ENCODE measurements at places on chromosomes 2 and 18.
A peak's percentile ranks its signal among the peaks of the same experiment; 100 is the strongest.

DNA sequence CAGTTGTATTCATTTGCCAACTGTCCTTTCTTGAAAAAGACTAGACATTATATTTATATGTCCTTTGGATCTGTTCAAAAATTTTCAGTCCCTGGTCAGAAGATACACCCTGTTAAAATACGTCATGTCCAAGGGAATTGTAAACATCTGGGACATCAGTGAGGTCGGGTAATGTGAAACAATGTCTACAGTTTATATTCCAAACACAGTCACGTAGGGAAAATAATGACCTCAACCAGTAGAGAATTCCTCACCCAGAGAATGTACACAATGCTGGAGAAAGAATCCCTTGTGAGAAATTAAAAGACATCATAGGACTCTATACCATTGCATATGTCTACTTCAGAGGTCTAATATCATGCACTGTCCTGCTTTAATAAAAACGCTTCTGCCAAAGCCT lies 888.0 kb upstream of the CHAC2 start:
- no peak overlapping the region for H3K4me3 ChIP-seq
- peaks cover 3% of the 10 kb centered on the region for H3K27me3 ChIP-seq
- no peak overlapping the region for H3K27ac ChIP-seq
- no peak for DNase-seq

GRCh38 chr2:58612973-58613372 lies 371.8 kb upstream of the FANCL start:
- H3K4me1 ChIP-seq = no peaks in the 10 kb centered on the region
- no peak overlapping the region for H3K27ac ChIP-seq
- no peak overlapping the region for H3K4me3 ChIP-seq
- H3K36me3 ChIP-seq = no peaks in the 10 kb centered on the region
- H3K27me3 ChIP-seq = no peaks in the 10 kb centered on the region
- no peak for DNase-seq

DNA sequence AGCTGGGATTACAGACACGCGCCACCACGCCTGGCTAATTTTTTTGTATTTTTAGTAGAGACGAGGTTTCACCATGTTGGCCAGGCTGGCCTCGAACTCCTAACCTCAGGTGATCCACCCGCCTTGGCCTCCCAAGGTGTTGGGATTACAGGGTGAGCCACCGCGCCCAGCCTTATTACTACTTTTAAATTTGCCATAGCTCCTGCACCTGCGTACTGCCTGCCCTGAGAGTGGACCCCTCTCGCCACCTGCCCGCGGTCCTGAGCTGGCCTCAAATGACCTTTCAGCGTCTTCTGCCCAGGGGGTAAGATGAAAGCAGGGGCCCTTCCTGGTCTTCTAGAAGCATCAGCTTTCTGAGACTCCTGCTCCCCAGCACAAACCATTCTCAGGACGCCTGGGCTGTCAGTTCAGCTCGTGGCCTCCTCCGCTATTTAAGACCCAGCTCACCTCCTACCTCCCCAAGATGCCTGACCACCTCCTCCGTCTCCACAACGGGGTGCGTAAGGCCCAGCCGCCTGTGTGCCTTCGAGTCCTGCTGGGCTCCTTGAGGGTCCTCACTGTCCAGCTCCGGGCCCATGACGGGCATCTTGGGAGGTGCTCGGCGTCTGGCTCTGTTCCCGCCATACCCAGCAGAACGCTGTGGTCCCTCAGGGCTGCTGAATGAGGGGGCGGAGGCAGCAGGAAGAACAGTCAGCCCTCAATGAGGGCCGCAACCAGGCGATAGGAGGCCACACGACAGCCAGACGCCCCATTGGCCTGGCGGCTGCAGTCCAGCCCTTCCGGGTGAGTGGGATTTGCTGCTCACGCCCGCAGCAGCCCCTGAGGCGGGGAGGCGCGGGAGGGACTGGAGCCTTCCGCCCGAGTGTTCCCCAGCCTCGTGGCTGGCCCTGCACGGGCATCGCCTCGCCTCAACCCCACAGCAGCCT lies 266.6 kb downstream of the TFCP2L1 start:
- H3K36me3 ChIP-seq = peaks cover 8% of the 10 kb centered on the region
- no peak overlapping the region for H3K27ac ChIP-seq
- peak; percentile 25 for DNase-seq
- H3K4me1 ChIP-seq = peaks cover 36% of the 10 kb centered on the region

- H3K4me1 ChIP-seq = peaks cover 25% of the 10 kb centered on the region
- peaks cover 4% of the 10 kb centered on the region for H3K27me3 ChIP-seq
- H3K36me3 ChIP-seq = peaks cover 11% of the 10 kb centered on the region
- DNase-seq = no peak
- H3K4me3 ChIP-seq = no peak overlapping the region
Observed at GRCh38 chr2:205501826-205502225, 180.5 kb upstream of the NRP2 start.

DNA sequence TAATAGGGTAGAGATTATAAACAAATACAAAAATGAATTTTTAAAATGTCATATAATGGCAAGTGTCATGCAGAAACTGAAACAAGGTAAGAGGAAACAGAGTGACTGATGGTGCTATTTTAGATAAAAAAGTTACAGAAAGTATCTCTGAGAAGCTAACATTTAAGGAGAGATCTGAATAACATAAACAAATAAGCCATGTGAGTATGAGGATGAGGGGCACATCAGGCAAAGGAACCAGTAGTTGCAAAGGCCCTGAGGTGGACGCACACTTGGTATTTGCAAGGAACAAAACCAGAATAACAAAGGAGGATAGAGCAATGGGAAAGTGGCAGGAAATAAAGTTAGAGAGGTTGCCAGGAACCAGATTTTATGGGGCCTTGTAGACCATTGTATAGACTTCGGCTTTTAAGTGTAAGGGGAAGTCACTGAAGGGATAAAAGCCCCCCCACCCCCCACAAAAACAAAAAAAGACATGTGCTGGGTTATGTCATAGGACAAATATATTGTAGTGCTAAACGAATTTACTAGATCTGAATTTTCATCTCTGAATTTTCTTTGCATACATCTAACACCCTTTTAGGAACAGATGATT lies 159.2 kb downstream of the DTNB start:
- H3K36me3 ChIP-seq = peaks cover 27% of the 10 kb centered on the region
- no peak for DNase-seq
- H3K4me1 ChIP-seq = peaks cover 20% of the 10 kb centered on the region
- H3K27me3 ChIP-seq = no peaks in the 10 kb centered on the region
- no peak overlapping the region for H3K27ac ChIP-seq

DNA sequence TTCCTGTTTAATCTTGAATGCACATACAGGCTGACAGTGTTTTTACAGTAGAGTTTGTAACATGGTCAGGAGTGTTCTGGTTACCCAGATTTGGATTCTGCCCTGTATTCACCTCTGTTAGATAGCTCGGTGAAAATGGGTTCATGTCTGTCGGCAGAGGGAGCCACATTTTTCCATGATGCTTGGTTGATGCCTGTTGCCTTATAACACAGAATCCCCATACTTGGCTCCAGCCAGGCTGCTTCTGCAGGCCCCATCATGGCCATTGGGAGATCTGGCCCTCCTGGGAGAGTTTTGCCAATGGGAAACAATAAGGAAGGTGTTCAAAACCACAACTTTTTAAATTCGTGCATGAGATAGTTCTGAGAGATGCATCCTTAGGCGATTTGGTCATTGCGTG lies 78.1 kb downstream of the WDSUB1 start:
- no peak overlapping the region for H3K4me3 ChIP-seq
- peak overlapping the region; percentile 92 for H3K27ac ChIP-seq
- DNase-seq = no peak
- peaks cover 39% of the 10 kb centered on the region for H3K4me1 ChIP-seq
- H3K36me3 ChIP-seq = peaks cover 85% of the 10 kb centered on the region

DNA sequence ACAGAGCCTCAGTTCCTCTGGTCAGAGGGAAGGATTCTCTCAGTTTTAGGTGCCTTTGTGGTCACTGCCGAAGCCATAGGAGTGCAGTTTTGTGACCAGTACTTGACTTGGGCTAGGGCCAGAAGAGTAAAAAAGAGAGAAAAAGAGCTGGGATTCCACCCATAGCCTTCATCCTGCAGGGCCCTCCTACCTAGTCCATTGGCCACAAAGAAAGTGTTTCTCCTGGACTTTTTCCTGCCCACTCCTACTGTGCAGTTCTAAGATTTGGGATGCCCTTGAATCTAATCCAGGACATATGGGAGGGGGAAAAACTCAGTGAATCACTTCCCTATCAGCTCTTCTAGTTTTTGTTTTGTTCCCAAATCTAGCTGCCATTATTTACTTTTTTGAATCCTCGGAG lies 26.0 kb downstream of the FAM117B start:
- H3K4me1 ChIP-seq = no peaks in the 10 kb centered on the region
- H3K36me3 ChIP-seq = peaks cover 28% of the 10 kb centered on the region
- no peak overlapping the region for H3K4me3 ChIP-seq
- H3K27ac ChIP-seq = peak overlapping the region; percentile 67
- DNase-seq = no peak

- peaks cover 6% of the 10 kb centered on the region for H3K36me3 ChIP-seq
- H3K4me3 ChIP-seq = peak overlapping the region; percentile 89
- DNase-seq = peak; percentile 66
- H3K4me1 ChIP-seq = peaks cover 85% of the 10 kb centered on the region
Observed at GRCh38 chr2:158967731-158968395, 577 bp upstream of the TANC1 start.

DNA sequence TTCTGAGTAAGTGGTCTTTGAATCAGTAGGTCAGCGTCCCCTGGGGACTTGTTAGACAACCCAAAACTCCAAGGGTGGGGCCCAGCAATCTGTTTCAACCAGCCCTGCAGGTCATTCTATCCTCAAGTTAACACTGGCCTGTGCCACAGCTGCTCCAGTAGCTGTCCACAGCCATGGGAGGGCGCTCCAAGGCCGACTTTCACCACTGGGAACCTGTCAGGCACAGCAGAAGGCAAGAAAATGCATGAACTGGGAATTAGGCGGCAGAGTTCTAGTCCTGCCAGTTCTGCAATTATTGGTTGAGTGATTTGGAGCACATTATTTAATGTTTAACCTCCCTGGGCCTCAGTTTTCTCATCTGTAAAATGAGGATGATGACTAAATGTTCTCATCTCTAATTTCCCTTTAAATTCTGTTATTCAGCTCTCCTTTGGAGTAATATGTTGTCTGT lies 17.4 kb upstream of the MRPL33 start:
- H3K27ac ChIP-seq = no peak overlapping the region
- peaks cover 4% of the 10 kb centered on the region for H3K27me3 ChIP-seq
- DNase-seq = peak; percentile 78
- H3K4me3 ChIP-seq = no peak overlapping the region
- H3K36me3 ChIP-seq = peaks cover 4% of the 10 kb centered on the region
- peaks cover 32% of the 10 kb centered on the region for H3K4me1 ChIP-seq

DNA sequence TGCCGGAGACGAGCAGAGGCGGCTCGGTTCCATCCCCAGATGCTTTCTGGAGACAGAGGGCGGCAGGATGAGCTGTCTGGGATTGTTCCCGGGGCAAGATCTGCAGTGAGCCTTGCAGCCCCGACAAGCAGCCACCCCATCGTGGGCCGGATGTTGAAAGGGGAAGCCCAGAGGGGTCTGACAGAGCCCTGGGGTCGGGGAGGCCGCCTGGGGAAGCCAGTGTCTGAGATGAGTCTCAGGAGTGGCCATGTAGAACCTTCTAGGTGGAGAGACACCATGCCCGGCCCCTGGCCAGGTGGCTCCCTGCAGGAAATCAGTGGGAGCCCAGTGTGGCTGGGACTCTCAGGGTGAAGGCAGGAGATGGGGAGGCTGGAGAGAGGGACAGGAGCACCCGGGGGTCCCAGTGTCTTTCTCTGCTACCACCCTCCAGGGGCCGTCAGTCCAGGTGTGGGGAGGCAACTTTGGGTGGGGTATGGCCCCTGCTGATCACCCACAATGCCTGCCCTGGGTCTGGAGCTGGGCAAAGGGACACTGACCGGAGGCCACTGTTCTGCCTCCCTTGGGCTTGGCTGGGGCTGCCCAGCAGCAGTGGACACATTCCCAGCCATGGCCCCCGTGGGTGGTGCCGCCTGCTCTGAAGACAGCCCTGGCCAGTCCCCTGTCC lies 128.3 kb upstream of the HS6ST1 start:
- peaks cover 38% of the 10 kb centered on the region for H3K4me1 ChIP-seq
- no peak for DNase-seq
- H3K4me3 ChIP-seq = no peak overlapping the region
- H3K36me3 ChIP-seq = no peaks in the 10 kb centered on the region
- peak overlapping the region; percentile 44 for H3K27ac ChIP-seq

GRCh38 chr2:226969417-226970080 lies 133.7 kb downstream of the RHBDD1 start:
- H3K4me3 ChIP-seq = no peak overlapping the region
- H3K27me3 ChIP-seq = no peaks in the 10 kb centered on the region
- DNase-seq = no peak

DNA sequence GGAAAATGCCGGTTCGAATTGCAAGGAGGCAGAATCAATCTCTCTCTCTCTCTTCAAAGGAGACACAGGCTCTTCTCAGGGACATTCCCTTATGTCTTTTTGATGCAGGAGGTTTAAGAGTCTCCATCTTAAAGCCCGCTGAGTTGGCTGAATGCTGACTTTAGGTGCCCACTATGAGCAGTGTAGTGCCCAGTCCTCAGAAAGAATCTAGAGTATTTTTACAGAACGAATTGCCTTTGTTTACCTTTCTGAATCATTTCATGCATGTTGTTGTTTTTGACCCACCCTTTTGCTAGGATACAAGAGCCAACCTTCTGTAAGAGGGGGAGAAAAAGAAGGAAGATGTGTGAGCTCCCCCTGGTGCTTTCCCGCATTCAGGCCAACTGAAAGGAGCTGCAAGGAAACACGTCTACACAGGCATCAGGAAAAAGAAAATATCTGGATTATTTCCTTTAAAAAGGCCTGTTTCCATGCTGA lies 193.5 kb upstream of the TCF4 start:
- H3K27ac ChIP-seq = peak overlapping the region; percentile 5
- H3K4me1 ChIP-seq = peaks cover 44% of the 10 kb centered on the region
- no peaks in the 10 kb centered on the region for H3K36me3 ChIP-seq
- peaks cover 4% of the 10 kb centered on the region for H3K27me3 ChIP-seq

DNA sequence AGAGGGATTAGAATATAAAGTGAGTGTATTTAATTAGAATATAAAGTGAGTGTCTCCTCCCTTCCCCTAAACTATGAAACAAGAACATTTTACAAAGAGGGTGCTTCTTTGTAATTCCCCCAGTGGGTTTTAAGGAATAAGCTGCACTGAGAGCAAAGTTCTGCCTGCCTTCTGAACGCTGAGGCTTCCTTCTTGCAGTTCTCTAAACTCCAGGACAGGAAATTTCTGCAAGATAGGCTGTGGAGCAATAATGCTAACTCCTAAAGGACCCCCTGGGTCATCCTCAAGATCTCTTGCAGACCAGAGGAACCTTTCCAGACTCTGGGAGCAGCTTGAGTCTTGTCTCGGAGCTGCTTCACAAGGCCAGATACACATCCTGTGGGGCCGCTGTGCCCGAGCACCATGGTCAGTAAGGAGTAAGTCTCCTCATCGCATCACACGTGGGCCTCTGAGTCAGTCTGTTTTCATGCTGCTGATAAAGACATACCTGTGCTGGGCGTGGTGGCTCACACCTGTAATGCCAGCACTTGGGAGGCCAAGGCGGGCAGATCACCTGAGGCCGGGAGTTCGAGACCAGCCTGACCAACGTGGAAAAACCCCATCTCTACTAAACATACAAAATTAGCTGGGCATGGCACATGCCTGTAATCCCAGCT lies 87.5 kb upstream of the KCNE4 start:
- H3K4me1 ChIP-seq = no peaks in the 10 kb centered on the region
- DNase-seq = no peak
- no peaks in the 10 kb centered on the region for H3K36me3 ChIP-seq
- H3K27ac ChIP-seq = no peak overlapping the region
- H3K4me3 ChIP-seq = no peak overlapping the region
